Stimulated activated CD8-positive, alpha-beta memory T cell treated with anti-CD3 and anti-CD28 coated beads, Interleukin-4, amount 100 ng/mL, for 48 hours (primary cell): ENCODE measurements at places on chromosomes 16 and 17.

DNA sequence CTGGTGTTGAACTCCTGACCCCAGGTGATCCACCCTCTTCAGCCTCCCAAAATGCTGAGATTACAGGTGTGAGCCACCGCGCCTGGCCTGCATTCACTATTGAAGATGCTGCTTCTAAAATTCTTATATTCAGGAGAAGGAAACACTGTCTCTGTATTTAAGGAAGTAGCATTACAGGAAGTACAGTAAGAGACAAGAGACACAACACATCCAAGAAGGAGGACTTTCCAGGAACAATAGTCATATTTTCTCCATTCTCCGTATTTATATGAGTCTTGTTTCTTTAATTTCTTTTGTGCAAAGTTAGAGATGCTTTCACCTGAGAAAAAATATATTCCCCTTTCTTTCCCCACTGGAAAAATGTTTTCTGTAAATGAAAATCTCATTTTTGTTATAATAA is 18.3 kb upstream of the ABCA3 start:
- no peak for DNase-seq

DNA sequence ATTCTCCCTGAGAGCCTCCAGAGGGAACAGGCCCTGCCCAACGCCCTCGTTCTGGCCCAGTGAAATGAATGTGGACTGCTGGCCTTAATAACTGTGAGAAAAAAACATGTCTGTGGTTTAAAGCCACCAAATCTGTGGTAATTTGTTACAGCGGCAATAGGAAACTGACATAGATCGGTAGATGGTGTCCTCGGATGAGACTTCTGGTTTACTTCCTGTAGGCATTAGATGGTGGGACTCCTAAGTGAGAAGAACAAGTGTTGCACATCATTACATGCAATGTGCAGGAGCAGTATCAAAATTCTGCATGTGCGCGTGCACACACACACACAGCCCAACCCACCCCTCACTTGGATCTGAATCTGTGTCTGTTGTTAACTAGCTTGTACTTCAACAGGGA is 42.0 kb downstream of the CDK5R1 start:
- DNase-seq, result no peak

- no peak for DNase-seq
Measured at GRCh38 chr17:17445925-17446665, 30.7 kb upstream of the MED9 start.

- no peak for DNase-seq
Measured at GRCh38 chr16:66269617-66270332, 96.7 kb upstream of the CDH5 start.
